Activated CD4-positive, alpha-beta memory T cell treated with anti-CD3 and anti-CD28 coated beads, Interleukin-2, amount 10 ng/mL, durations not matched to agents 7 days and 5 days (primary cell): ENCODE measurements at places on chromosomes 7 and 10. TPM values are rescaled to one million over a fixed set of nuclear protein-coding genes. Genes with fewer than 3 reads are reported as not detected.

DNA sequence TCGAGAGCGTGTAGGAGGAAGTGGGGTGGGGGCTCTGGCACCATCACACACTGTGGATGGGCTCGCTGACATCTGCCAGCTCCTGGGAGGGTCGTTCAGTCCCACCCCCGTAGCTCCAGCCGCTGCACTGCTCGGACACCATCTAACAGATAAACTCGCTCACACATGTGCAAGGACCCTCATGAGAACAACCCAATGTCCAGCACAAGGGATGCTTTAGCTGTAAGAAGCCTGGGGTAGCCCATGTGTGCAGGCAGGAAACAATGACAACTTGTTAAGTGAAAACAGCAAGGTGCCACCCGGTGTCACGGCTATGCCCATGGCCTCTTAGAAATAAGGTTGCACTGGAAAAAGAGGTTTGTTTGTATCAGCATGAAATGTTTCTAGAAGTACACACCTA, 14.1 kb downstream of the OGDHL start:
- H3K36me3 ChIP-seq = no peaks in the 10 kb centered on the region
- no peak for DNase-seq
- H3K27me3 ChIP-seq = no peaks in the 10 kb centered on the region
- no peak overlapping the region for H3K27ac ChIP-seq

DNA sequence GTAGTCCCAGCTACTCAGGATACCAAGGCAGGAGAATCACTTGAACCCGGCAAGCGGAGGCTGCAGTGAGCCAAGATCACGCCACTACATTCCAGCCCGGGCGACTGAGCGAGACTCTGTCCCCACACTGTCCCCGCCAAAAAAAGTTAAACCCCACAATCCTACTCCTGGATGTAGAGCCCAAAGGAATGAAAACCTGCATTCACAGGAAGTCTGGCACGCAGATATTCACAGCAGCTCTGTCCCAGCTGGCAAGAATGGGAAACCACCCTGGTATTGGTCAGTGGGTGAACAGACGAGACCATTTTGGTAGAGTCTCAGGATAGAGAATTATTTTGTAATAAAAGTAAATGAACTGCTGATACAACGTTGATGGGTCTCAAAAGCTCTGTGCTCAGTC, 225.2 kb downstream of the MAD1L1 start:
- DNase-seq = no peak
- no peaks in the 10 kb centered on the region for H3K36me3 ChIP-seq
- H3K27ac ChIP-seq = no peak overlapping the region
- H3K27me3 ChIP-seq = no peaks in the 10 kb centered on the region
- no peaks in the 10 kb centered on the region for H3K4me1 ChIP-seq

DNA sequence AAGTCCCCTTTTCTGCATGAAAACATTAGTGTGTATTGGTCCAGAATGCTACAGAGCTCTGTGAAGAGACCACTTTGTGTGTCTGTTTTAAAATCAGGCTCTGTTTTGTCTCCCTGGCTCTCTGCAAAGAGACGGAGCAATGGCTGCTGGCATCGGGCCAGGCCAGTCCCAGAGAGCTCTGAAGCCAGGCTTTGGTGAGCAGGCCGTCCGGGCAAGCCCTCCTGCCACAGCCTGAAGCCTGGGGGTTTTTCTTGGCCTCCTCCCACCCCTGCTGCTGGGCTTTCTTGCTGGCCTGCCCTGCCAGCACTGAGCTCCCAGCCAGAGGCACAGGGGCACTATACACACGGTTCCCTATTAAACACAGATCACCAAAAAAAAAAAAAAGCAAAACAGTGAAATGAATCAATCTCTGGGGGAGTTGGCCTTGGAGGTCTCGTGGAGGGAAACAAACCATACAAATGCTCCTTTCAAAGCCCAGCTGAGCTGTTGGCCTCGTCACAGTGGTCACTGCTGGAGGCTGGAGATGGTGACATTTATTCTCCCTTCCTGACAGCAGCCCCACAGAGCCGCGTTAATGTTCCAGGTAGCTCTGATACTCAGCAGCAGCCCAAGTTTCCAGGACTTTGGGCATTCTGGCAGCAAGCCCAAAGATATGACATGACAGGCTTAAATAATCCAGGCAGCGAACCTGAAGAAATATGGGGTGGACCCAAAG, 237.2 kb downstream of the TCF7L2 start:
- DNase-seq = no peak
- H3K4me1 ChIP-seq = no peaks in the 10 kb centered on the region
- H3K4me3 ChIP-seq = no peak overlapping the region
- H3K36me3 ChIP-seq = no peaks in the 10 kb centered on the region
- no peak overlapping the region for H3K27ac ChIP-seq
- peaks cover 8% of the 10 kb centered on the region for H3K27me3 ChIP-seq

DNA sequence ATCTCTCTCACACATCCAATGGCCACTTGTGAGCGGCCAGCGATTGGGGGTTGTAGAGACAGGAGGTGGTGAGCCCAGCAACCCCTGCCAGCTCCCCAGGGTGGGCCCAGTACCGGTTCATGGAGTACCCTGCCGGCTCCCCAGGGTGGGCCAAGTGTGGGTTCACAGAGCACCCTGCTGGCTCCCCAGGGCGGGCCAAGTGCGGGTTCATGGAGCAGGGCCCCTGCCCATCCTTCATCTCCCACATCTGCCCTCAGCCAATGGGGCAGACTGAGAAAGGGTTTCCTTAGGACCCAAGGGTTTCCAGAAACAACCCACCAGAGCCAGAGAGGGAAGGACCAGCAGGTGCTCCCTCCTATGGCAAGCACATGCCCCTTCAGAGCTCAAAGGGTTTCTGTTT, 21.4 kb upstream of the SLIT1 start:
- no peaks in the 10 kb centered on the region for H3K4me1 ChIP-seq
- H3K36me3 ChIP-seq = no peaks in the 10 kb centered on the region
- H3K27ac ChIP-seq = no peak overlapping the region
- no peak for DNase-seq

DNA sequence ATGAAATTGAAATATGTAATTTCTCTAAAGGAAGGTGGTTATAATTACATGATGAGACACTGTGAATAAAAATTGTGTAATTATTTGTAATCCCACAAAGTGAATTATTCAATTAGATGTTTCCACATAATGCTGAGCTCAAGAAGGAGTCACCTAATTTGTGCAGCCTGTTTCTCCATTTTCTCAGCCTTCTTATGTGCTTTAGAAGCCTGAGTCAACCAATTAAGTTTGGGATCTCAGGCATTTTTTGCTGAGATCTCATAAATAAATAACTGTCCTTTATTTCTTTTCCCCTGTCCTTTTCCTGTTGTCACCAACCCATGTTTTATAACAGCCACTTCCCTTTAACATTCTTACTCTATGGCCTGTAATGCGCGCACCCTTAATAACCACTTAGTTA, 506.5 kb upstream of the SEMA3D start:
- H3K4me1 ChIP-seq = no peaks in the 10 kb centered on the region
- no peak for DNase-seq
- no peak overlapping the region for H3K27ac ChIP-seq
- no peak overlapping the region for H3K4me3 ChIP-seq
- H3K36me3 ChIP-seq = no peaks in the 10 kb centered on the region

DNA sequence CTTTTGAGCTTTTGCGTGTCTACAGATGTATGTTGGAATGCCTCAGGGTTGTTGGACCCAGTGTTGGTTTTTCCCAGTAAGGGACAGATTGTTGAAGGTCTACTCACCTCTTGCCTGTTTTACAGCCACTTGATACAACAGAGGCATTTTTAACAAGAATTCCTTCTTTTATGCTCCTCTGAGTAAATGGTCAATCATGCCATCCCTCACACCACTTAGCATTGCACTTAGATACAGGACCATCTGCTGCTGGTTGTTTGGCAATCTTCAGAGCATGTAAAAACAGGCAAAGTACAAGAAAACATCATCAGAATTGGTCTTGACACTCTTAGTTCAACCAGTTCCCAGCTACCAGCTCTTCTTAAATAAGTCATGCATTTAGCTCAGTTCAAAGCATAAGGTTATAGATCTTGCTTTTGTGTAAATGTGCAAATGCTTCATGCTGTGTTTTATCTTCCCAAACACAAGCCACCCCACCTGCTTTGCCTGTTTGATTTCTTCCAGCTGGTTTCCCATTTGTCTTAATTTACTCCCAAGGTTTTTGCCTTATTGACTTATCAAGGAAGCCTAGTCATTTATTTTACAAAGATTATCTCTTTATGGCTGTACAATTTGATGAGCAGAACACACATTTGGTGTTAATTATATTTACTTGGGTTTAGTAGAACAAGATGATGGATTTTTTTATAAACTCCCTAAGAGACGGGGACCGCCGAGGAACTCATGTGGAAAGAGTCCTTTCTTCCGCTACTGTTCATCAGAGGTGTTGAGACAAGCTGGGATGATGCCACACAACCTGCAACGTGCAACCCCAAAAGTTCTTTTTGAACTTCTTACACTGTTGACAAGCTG, 136.6 kb downstream of the AHR start:
- DNase-seq = no peak
- H3K4me3 ChIP-seq = no peak overlapping the region
- H3K36me3 ChIP-seq = no peaks in the 10 kb centered on the region
- H3K4me1 ChIP-seq = peaks cover 5% of the 10 kb centered on the region
- H3K27me3 ChIP-seq = peaks cover 7% of the 10 kb centered on the region

DNA sequence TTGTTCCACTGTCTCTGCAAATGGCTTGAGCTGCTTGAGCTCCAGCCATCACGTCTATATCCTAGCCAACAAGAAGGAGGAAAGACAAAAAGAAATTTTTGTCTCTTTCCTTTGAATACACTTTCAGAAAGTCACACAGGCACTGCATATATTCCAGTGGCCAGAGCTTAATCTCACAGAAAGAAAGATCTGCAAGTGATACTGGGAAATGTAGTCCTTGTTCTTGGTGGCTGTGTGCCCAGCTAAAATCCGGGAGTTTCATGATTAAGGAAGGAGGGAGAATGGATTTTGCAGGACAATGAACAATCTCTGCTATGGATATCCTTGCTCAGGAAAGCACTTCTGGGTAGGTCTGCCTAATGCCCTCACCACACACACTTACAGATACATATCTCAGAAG, 19.5 kb upstream of the DLG5 start:
- H3K4me1 ChIP-seq = no peaks in the 10 kb centered on the region
- peaks cover 6% of the 10 kb centered on the region for H3K27me3 ChIP-seq
- no peak for DNase-seq
- no peak overlapping the region for H3K27ac ChIP-seq
- no peak overlapping the region for H3K4me3 ChIP-seq

DNA sequence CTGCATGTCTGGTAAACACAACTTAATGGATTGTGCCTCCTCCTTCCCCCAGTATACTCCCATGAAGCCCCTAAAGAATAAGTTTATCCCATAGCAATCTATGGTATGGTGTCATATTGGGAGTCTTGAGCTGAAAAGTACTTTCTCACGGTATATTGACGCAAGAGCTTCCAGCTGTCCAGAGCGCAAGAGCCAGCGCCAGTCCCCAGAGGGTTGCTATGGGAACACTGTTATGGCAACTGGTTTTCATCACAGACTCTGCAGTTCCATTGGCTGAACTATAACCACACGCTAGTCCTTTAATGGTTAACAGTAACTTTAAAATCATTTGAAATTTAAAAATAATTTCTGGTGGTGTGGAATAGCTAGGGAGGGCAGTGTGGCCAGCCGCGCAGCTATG, 46.9 kb downstream of the PRPF18 start:
- no peaks in the 10 kb centered on the region for H3K27me3 ChIP-seq
- no peak overlapping the region for H3K27ac ChIP-seq
- H3K4me1 ChIP-seq = no peaks in the 10 kb centered on the region
- DNase-seq = no peak
- H3K36me3 ChIP-seq = peaks cover 24% of the 10 kb centered on the region

GRCh38 chr10:92177546-92177945, 113.3 kb downstream of the CPEB3 start:
- H3K4me3 ChIP-seq = no peak overlapping the region
- no peak overlapping the region for H3K27ac ChIP-seq
- DNase-seq = no peak
- peaks cover 3% of the 10 kb centered on the region for H3K36me3 ChIP-seq
- peaks cover 3% of the 10 kb centered on the region for H3K4me1 ChIP-seq
- H3K27me3 ChIP-seq = no peaks in the 10 kb centered on the region

GRCh38 chr7:111255576-111255975, 164.6 kb downstream of the LRRN3 start:
- no peak overlapping the region for H3K27ac ChIP-seq
- H3K4me3 ChIP-seq = no peak overlapping the region
- H3K36me3 ChIP-seq = no peaks in the 10 kb centered on the region

DNA sequence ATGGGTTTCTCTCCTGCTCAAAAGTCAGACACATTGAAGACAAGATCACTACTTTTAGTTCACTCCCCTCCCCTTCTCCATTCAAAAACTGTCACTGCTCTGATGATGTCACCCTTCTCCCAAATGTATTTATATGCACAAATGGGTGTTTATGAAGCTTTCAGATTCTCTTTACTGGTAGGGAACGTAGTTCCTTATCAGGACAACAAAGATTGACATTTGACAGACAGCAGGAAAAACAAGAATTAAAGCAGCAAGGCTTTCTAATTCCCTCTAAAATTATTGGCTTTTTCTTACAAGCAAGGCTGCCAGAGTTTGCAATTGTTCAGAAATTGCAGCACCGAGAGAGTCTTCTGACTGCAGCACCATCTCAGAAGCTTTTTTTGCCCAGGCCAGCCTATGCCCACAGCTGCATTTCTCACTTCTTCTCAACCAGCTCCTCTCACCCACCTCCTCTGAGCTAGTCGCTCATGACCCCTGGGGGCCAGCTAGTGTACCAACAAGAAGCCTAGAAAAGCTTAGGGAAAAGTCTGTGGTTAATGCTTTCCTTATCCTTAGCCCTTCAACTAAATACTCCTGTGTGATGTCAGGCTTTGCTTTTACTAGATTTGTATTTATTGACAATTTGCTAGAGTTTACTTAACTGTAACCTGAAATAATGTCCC, 265.1 kb downstream of the HTR7 start:
- DNase-seq = no peak
- no peak overlapping the region for H3K27ac ChIP-seq
- H3K36me3 ChIP-seq = no peaks in the 10 kb centered on the region
- H3K27me3 ChIP-seq = peaks cover 2% of the 10 kb centered on the region
- H3K4me1 ChIP-seq = no peaks in the 10 kb centered on the region

GRCh38 chr7:145633513-145633912, 483.1 kb upstream of the CNTNAP2 start:
- H3K36me3 ChIP-seq = no peaks in the 10 kb centered on the region
- no peak overlapping the region for H3K27ac ChIP-seq
- no peak overlapping the region for H3K4me3 ChIP-seq
- H3K4me1 ChIP-seq = no peaks in the 10 kb centered on the region
- H3K27me3 ChIP-seq = no peaks in the 10 kb centered on the region

ASB15 gene
- not detected for total RNA-seq

CNNM1 gene
- 0.08 TPM for total RNA-seq

OR2A7 gene
- total RNA-seq = 3.2 TPM

ZSCAN21 gene
- total RNA-seq = 6.9 TPM

SFRP5 gene
- not detected for total RNA-seq

SDK1 gene
- 0.03 TPM for total RNA-seq

PRTFDC1 gene
- 1.7 TPM for total RNA-seq

C10orf105 gene
- 0.25 TPM for total RNA-seq

HOXA13 gene
- not detected for total RNA-seq

ALOX5 gene
- total RNA-seq = 7.5 TPM

HECW1 gene
- total RNA-seq = not detected

CELF2 gene
- 209 TPM for total RNA-seq
